ENCODE measurements at places on chromosomes 3 and 15.

DNA sequence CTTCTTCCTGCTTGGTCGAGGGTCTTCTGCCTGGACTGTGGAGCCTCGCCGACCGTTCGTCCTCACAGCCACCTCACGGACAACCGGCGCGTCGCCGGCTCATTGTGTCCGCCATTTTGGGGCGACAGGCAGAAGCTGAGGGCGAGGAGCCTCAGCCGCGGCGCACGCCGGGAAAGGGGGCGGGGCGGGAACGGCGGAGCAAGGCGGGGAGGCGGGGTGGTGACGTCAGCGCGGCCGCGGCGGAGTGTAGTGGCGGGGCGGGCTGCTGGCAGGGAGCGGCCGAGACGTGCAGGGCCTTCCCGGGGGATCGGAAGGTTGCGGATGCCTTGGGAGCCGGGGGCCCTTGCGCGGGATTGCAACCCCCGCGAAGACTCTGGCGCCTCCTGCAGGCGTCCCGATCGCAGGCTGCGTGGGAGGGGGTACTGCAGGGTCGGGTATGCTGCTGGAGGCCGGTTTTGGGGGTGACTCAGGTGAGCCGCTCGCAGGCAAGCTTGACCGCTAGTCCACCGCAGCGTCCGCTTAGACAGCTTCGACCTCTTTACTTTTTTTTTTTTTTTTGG lies at the start of gene WDR82:
Gene WDR82 (minus strand): TSS at position 140 of the 560 bp plus-strand sequence. CDS start 288 bp downstream, outside the sequence.
- peak; percentile 99 for DNase-seq

DNA sequence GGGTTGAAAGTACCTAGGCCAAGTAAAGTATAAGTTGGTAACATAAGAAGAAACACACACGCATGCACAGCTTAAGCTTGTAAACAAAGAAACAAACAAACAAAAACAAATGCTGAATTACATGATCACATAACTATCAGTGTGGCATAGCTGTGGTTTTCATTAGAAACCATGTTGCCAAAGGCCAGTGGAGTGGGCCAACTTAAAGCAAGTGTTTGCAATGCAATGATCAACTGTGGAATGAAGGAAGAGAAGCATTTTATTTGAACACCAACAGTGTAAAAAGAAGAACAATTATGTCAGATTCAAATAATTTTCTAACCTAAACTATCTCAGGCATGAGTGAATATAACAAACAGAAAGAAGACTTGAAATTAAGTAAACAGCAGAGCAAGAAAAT lies 199.4 kb upstream of the STRIT1 start:
- DNase-seq: no peak

GRCh38 chr3:196055683-196056270 lies 26.1 kb downstream of the TFRC start:
- no peak for DNase-seq

DNA sequence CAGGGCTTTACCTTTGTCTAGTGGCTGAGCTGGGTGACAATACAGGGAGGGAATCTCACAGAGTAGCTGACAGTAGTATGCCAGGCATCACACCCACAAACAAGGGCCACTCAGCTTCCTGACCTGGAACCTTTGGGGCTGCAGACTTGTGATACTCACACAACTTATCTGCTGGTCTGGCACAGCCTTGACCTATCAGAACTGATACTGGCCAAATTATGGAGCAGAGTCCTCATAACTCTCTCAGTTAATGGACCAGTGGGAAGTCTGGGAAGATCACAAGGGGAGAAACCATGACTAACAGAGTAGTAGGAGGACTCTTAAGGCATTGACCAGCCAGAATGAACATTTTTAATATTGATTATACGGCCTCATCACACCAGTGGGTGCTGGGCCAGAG lies 19.4 kb downstream of the MRPL46 start:
- DNase-seq: no peak

DNA sequence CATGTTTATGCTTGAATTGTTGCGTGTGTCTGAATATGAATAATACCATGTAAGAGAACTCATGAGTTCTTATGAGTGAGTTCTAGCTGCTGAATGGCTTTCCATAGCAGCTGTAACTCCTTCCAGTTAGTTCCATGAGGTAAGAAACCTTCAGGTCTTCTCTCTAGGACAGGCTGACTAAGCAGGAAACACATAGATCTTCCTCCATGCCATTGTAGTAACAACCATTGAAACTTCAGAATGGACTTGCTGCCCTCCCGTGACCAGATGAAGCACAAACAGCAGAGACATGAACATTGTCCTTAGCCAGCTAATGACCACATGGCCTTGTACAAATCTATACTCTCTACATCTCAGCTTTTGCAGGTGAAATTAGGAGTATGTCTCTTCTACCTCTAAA lies 200.0 kb downstream of the ZNF385D start:
- no peak for DNase-seq

DNA sequence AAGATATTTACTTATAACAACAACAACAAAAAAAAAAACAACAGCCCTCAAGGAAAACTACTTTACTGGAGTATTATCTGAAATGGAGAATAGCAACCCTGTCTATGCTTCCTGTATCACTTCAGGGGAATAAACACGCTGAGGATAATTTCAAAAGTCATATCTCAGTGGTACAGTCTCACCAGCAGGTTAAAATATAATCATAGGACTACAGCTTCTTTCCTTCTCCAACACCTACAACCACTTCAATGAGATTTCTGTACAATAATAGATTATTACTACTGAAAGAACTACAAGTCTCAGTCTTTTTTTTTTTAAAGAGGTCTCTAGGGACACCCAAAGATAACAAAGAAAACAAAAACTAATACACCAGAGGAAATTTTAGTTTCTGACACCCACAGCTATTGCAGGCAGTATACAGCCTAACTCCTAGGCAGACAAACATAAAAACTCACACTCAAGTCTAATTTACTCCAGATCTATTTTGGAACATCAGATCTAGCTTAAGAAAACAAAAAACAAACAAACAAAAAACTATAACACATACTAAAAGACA lies 268.2 kb downstream of the BCHE start:
- DNase-seq: no peak

- DNase-seq: no peak
These were observed 35.4 kb downstream of the MCTP2 start for GRCh38 chr15:94266789-94267188.

DNA sequence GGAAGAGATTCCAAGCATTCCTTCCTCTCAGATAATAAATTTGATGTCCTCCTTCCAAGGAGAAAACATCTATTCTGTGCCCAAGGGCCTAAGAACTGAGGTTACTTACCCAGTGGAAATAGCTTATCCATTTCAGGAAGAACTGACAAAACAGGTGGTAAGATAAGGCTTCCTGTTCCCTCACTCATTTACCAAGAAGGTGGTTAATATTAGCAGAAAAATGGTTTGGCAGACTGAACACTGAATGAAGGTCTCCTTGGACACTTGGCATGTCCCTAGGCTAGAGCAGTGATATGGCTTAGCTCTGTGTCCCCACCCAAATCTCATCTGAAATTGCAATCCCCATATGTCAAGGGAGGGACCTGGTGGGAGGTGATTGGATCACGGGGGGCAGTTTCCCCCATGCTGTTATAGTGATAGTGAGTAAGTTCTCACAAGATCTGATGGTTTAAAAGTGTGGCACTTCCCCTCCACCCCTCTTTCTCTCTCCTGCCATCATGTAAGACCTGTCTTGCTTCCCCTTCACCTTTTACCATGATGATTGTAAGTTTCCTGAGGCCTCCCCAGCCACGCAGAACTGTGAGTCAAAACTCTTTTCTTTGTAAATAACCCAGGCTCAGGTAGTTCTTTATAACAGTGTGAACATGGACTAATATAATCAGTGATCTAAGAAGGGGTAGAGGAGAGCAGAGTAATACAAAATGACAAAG lies 127.4 kb downstream of the ST8SIA2 start:
- no peak for DNase-seq

- no peak for DNase-seq
These were observed 340.1 kb upstream of the MANF start for GRCh38 chr3:51044982-51045381.

GRCh38 chr3:131735116-131735515 lies 232.3 kb upstream of the MRPL3 start:
- DNase-seq: no peak

GRCh38 chr3:72487946-72488737 lies 360.1 kb downstream of the SHQ1 start:
- no peak for DNase-seq

- DNase-seq: no peak
These were observed 140.3 kb downstream of the NR2F2 start for GRCh38 chr15:96470681-96471310.

- DNase-seq: no peak
These were observed 52.8 kb downstream of the LSM3 start for GRCh38 chr3:14231145-14231990.

DNA sequence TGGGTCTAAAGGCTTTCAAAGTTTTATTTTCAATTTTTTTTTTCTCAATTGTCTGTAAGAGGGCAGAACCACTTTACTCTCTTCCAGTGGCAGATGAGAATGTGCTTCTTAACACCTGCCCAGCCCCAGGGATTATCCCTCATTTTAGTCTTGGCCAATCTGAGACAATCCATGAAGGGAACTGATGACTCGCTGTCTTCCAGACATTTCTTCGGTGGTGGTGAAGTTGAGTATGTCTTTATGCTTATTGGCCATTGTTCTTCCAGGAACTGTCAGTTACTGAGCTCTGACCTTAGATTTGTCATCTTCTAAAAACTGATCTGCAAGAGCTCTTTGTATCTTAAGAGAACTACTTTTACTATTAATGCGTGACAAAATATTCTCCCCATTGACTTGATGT lies 139.5 kb downstream of the TJP1 start:
- no peak for DNase-seq

GRCh38 chr15:61101543-61101942 lies 127.6 kb downstream of the RORA start:
- no peak for DNase-seq

GRCh38 chr15:40929660-40930429 lies 705 bp downstream of the DLL4 start:
- DNase-seq: no peak

- no peak for DNase-seq
These were observed 110.6 kb downstream of the LPP start for GRCh38 chr3:188264226-188265207.

- peak; percentile 44 for DNase-seq
These were observed 85.7 kb downstream of the ATP2B2 start for GRCh38 chr3:10419637-10420232.

- no peak for DNase-seq
These were observed 217.5 kb downstream of the WNT5A start for GRCh38 chr3:55269636-55270035.

- no peak for DNase-seq
These were observed 357.1 kb upstream of the KCNH8 start for GRCh38 chr3:18791182-18791581.

- DNase-seq: no peak
These were observed 10.6 kb downstream of the DNAJB8 start for GRCh38 chr3:128455786-128456748.

DNA sequence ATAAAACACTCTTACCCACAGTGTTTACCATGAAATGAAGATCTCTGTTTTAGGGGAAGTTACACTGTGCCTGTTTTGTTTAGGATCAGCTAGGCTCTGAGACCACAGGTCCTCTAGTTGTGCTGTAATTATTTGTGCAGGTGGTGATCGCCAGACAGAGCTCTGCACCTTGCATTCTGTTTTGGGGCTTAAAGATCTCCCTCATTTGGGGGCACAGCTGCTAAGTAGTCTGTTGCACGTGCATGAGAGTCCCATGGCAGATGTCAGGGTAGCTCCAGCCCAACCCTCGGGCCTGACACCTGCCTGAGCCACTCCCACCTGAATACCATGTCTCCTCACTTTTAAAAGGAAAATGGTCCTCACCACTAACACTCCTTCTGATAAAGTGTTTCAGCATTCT lies 12.4 kb downstream of the C3orf20 start:
- no peak for DNase-seq

- no peak for DNase-seq
These were observed 51.7 kb downstream of the SCN11A start for GRCh38 chr3:39000008-39000450.

DNA sequence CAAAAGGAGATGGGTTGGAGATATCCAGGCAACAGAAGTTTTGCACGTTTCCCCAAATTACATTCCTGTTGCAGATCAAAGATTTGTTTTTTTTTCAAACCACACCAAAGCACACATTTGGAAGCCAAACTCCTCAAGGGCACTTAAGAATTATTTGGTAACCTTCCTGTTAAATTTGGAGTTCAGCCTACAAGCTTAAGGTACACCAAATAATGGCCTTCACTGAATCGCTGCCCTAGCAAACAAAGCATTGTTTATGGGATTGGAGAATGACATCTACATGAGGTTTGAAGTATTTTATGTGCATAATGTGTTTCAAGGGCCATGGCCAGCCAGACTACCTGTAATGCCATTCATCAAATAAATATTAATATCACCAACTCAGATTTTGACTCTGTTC lies 357.9 kb downstream of the RORA start:
- DNase-seq: no peak

- DNase-seq: no peak
These were observed 92.8 kb downstream of the CCNL1 start for GRCh38 chr3:157067114-157067513.

DNA sequence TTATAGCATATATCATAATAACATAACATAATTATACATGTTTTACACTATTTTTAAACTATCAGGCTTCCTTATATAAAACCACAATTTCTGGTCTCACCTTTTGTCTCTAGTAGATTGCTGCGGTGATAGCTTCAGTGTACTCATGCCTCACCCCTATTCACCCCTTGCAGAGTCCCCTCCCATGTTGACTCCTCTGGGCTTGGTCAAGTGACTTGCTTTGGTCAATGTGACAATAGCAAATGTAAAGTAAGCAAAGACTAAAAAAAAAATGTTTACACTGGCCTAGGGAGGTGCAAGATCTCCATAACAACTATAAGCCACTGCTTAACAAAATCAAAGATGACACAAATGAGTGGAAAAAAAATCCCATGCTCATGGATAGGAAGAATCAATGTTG lies 537.5 kb downstream of the ROBO1 start:
- no peak for DNase-seq

DNA sequence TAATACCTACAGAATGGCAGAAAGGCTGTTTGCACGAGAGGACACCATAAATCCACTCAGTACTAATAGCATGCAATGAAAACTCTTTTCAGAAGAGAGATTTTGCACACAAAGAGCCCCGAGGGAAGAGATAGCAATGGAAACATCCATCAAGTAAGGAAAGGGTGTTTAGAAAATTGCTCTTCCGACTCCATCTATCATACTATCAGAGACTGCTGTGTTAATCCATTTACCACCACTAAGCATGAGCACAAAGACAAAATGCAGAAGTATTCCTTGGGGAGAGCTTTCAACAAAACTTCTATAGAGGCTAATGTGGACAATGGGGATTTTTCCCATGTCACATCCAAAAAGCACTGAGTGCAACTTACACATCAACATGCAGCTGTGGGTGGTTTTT lies 72.1 kb upstream of the PLAAT1 start:
- no peak for DNase-seq

DNA sequence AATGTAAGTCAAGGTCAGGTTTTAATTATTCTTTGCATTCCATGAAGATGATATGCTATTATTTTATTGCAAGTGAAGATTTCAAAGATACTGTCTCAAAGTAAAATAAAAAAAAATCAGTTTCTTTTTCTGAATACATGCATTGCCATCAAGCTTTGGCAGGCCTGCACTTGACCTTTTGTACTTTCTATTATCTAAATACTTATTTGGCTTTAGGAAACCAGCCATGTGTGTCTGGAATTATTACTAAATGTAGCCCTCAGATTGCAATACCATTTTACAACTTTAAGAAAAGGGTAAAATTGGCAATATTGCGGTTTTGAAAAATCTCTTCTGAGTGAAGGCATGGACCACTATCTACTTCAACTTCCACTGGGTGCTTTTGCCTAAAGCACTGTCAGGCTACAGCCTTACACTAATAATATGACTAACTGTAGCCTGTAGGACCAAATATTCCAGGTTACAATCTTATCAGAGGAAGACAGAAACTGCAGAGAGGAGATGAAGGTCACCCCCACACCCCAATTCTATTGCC lies 349.4 kb upstream of the DCBLD2 start:
- DNase-seq: no peak

All from activated CD8-positive, alpha-beta memory T cell treated with anti-CD3 and anti-CD28 coated beads, Interleukin-2, amount 50 U/mL, for 4 hours (primary cell).